ENCODE measurements at places on chromosomes 11 and 22. TPM values are rescaled to one million over a fixed set of nuclear protein-coding genes. Genes with fewer than 3 reads are reported as not detected.

NCR3LG1 gene
- total RNA-seq: 0.44 TPM

OR4C12 gene
- not detected for total RNA-seq

OR52B6 gene
- total RNA-seq: not detected

RCOR2 gene
- total RNA-seq: 11.0 TPM

PANX2 gene
- 0.13 TPM for total RNA-seq

DNA sequence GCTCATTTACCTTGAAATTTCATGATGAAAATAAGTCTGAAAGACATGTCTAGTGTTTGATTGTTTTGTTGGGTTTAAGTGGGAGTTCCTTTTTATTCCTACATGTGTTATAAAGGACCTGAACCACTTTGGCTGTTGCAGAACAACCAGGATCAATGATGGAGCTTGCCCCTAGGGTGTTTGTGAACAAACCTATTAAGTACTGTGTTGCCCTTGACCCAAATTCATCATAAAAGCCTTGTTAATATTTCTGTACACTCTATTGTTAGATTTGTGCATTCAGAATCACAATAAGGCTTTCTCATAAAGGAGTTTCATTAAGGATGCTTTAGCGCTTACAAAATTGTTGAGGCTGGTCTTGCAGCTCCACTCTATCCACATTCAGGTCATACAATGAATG, 452.6 kb downstream of the NELL1 start:
- DNase-seq: no peak

- no peak for DNase-seq
Measured at GRCh38 chr22:39592081-39593065, 21.8 kb downstream of the CACNA1I start.

- DNase-seq: no peak
Measured at GRCh38 chr11:75872887-75873416, 57.9 kb downstream of the UVRAG start.

- no peak for DNase-seq
Measured at GRCh38 chr22:43819931-43820640, 8.0 kb upstream of the EFCAB6 start.

DNA sequence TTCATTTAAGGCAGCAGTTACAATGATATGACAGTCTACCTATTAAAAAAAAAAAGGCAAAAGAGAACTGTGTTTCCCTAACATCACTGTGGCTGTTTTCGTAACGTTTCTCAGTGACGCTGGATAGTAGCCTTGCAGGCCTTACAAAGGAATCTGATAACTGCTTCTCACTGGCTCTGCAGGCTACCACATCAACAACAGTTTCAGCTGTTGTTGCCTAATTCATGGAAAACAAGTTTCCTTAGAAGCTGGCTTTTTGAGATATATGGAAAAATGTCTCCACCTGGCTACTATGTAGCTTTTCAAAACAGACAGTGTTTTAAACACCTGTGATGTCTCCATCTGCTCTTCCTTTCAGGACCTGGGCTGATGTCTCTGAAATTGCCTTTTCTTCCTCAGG, 3.8 kb downstream of the OR51V1 start:
- DNase-seq: no peak

DNA sequence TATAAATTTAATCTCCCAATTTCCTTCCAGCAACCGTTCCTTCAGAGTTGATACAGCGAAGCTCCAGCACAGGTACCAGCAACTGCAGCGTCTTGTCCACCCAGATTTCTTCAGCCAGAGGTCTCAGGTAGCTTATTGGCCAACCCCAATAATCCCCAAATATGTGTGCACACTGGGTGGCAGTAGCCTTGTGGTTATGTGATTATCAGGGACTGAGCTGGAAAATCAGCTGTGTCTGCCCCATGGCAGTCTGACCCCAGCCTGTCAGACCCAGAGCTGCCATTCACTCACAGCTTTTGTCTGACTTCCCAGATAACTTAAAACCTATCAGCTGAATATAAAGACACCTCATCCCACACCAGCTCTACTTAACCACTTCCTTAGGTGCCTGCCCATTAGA, 2.0 kb downstream of the HSCB start:
- no peak for DNase-seq

- DNase-seq: no peak
Measured at GRCh38 chr11:96948066-96948465, 558.3 kb downstream of the JRKL start.

GRCh38 chr22:49312601-49313000, 515.1 kb downstream of the BRD1 start:
- no peak for DNase-seq

GRCh38 chr11:78560826-78561484, 13.7 kb downstream of the NARS2 start:
- peak; percentile 60 for DNase-seq

- DNase-seq: no peak
Measured at GRCh38 chr22:36728505-36728904, 25.0 kb upstream of the CACNG2 start.

GRCh38 chr11:76339221-76339620, 41.7 kb downstream of the THAP12 start:
- DNase-seq: peak; percentile 100

GRCh38 chr11:2190657-2191471, 19.2 kb upstream of the TH start:
- peak; percentile 66 for DNase-seq

DNA sequence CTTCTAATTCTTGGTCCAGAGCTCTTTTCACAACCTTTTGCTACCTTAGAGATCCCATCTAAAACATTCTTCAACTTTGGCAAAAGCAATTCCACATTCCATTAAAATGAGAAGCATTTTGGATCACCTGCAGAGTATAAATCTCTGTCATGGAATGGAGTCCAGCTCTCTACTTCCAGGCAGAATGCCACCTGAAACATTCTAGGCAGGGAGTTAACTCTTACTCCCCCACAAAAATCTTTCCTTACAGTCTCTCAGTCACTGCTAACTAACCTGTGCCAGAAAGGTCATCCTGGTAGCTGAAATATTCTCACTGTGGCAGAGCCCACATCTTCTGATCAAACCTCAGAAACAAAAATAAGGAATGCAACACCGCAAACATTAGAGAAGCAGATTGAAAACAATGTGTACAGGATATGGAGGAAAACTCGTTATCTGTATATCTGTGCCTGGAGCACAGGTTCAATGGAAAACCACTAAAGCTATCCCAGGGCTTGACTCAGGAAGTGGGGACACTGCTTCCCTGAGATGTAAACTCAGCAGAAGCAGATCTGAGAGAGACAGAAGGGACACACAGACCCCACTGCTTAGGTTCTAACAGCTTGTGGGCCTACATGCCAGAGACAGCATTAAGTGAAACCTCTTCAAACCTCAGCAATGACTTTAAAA, 78.9 kb downstream of the KCNC1 start:
- peak; percentile 58 for DNase-seq

- DNase-seq: no peak
Measured at GRCh38 chr11:2443406-2443805, 908 bp downstream of the TRPM5 start.
